ENCODE measurements at places on chromosomes 7 and 10. TPM values are rescaled to one million over a fixed set of nuclear protein-coding genes. Genes with fewer than 3 reads are reported as not detected.

The CALML3 gene
- polyA plus RNA-seq: not detected

The WDR86 gene
- polyA plus RNA-seq: 0.75 TPM

The DPP6 gene
- polyA plus RNA-seq: not detected

The UFSP1 gene
- not detected for polyA plus RNA-seq

The PPP1R9A gene
- 0.92 TPM for polyA plus RNA-seq

The PARD3 gene
- polyA plus RNA-seq: 0.72 TPM

The CTAGE4 gene
- not detected for polyA plus RNA-seq

The ANKRD1 gene
- polyA plus RNA-seq: not detected

The NUP205 gene
- 7.3 TPM for polyA plus RNA-seq

The NPTX2 gene
- not detected for polyA plus RNA-seq

DNA sequence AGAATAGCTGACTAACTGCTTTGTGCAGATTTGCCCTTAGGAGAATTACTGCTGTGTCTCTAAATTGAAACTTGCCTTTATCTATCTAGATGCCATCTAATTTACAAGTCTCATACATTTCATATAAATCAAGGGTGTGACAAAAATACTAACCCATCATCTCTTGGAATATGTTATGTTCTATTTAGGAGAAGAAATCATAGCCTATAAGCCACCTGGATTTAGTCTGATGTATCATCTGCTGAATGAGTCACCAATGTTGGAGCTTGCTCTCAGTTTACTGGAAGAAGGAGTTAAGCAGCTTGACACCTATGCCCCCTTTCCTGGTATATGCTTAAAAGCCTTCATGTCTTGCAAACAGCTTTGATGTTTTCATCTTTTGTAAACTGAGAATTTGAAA, 43.5 kb downstream of the NUP205 start:
- no peak for DNase-seq

DNA sequence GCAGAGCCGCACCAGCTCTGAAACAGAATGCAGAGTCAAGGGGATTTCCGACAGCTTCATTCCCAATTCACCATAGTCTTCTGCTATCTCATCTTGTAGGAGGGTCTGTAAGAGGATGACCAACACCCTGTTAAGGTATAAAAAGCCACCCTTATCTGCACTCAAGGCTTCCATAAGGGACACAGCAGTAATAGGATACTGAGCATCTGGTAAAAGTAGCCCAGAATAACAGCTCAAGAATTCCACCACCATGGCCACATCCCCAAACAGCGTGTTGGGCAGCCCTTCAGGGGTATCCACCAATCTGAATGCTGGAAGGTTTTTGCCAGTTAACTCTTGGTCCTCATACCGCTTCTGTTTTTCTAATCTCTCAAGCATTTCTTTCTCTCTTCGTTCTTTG, 43.8 kb downstream of the FZD9 start:
- DNase-seq: no peak

DNA sequence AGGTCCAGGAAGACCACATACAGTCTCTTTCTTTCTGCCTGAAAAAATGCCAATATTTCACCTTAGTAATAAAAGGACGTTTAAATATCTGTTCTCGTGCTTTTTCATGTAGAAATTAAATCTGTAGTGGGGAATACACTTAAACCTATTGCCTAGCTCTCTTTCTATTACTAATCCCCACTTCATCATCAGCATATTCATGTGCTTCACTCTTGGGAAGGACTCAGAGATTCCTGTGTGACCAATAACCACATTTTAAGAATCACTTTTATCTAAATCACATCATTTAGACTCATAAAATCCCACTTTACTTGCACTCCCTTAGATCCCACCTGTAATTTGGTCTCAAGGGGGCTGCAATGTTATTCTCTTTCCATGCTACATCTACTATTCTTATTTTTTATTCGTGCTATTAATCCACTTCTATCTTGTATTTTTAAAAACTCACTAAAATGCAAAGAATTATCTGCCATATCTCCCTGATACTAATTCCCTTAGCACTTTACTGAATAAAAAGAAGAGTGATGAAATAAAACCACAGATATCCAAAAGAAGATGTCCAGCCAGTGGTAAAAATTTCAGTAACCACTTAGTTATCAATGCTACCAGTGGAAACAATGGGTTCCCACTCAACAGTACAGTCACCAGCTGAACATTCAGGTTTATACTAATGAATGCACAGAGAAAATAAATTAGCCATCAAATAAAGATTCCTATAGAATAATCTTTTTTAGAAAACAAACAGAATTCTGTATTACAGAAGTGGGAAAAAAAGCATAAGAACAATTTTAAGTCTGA, 102.1 kb downstream of the PPP1R17 start:
- no peak for DNase-seq

- DNase-seq: no peak
Observed at GRCh38 chr10:80133206-80133605, 676 bp downstream of the PLAC9 start.

DNA sequence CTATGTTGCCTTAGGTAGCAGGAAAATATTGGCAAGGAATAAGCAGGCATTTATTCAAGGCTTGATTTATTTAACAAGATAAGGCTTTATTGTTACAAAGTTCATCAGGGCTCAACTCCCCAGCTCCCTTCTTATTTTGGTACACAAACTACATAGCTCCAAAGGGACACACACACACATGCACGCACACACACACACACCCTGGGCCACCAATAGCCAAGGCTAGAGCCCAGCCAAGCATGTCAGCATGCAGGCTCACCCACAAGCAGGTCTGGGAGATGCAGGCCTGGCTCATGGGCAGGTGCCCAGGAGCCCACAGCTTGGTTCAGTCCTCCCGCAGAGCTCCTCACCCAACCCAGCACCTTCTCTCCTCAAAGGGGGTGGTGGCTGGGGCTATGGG, 23.4 kb downstream of the LEP start:
- DNase-seq: no peak

DNA sequence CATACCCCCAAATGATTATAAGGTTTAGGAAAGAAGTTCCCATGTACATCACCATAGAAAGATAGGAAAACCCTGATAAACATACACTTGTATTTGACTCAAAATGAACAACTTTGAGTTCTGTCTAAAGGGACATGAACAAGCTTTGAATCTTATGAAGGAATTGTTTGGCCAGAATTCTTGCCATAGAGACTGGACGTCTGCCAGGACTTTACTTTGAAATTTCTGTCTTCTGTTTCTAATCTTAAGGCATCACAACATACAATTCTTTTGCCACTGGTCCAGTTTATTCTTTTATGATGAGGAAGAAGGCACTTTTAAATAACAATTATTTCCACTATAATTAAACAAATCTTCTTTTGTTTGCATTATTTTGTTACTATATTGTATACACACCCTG, 26.2 kb upstream of the CYP26C1 start:
- no peak for DNase-seq

DNA sequence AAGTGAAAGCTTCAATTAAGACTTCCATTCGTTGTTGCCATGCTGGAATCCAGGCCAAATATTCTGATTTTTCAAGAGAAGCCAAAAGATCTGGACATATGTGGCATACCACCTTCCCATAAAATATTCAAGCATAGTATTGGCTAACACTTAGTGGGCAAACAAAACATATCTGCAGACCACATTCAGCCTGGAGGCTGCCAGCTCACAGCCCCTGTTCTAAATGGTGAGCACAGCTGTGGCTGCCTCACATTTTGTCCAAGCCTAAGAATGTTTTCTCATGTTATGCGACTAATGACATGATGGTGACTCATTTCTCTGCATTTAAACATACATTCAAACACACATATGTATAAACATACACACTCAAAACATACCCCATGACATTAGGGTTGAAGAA, 10.6 kb upstream of the CALU start:
- no peak for DNase-seq

DNA sequence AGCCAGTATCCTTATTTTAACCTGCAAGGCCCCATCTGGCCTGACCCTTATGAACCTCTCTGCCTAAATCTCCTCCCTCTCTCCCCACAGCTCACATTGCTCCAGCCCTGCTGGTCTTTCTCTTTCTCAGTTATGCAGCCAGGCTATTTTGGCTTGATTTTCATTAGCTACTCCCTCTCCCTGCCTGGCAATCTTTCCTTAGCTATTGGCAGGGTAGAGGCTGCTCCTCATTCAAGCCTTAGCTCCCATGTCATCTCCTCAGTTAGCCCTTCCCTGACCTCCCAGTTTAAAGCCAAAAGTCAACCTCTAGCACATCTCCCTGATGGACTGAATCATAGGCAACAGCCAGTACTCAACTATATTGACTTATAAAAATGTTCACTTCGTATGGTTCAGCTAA, 214.4 kb upstream of the CELF2 start:
- no peak for DNase-seq

DNA sequence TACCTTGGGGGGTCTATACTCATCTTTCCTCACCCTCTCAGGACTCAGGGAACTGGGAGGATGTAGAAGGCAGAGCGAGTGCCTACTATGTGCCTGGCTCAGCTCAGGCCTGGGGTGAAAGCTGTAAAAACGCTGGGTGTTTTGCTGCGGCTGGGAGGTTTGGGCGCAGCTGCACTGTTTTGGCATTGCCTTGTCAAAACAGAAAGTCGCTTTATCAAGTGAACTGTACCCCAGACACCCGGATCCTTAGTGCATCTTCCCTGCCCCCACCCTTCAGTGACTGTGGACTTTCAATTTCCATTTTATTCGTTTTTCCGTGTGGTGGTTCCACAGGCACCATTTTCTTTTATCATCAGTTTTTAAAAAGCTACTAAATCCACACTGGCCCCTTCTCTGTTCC, 86.7 kb upstream of the ZNF716 start:
- no peak for DNase-seq

- DNase-seq: no peak
Observed at GRCh38 chr7:104124893-104125477, 82.8 kb downstream of the ORC5 start.

DNA sequence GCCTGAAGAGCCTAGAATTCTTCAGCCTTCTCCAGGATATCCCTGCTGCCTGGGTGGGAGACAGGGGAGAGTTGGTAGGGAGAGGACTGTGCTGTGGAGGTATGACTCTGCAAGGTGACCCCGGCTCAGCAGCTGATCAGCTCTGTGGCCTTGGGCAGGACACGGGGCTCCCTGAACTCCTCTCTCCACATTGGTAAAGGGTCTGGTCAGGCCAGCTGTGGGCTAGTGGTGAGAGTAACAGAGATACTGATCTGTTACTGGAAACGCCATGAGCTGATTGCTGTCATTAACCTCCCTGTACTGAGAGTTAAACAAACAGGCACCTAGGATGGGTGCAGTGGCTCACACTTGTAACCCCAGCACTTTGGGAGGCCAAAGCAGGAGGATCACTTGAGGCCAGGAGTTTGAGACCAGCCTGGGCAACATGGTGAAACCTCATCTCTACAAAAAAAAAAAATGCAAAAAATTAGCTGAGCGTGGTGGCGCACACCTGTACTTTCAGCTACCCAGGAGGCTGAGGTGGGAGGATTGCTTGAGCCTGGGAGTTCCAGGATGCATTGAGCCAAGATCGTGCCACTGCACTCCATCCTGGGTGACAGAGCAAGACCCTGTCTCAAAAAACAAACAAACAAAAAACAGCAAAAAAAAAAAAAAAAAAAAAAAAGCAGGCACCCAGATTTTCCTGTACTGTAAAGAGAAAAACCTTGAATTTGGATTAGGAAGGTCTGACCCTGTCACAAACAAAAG, 151.5 kb downstream of the CUX1 start:
- no peak for DNase-seq

DNA sequence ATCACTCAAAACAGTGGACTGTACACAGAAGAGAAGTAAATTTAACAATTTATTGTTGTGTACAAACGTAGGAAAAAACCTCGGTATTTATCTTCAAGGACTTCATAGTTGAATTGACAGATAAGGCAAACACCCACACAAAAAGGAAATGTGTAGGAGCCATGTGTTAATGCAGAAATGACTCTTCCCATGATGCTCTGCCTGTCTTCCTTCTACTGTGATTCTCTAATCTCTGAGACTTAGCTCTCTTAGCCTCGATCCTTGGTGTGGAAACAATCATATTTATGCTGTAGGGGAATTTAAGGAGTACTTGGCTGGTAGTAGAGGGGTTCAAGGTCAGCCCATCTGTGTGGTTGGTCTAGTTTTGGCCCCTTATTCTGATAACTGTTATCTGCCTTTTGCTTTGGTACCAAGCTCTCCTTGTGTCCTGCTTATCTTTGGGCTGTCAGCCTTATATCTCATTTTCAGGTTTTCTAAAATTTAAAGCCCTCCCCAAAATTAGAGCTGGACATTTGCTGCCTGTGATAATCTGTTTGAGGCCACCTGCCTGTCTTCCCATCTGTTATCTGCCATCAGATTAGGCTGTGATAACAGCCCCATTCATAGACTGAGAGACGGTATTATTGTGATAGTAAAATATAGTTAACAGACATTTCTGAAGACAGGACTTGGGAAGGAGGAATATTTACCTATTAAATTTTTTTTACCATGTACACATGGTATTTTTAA, 81.7 kb downstream of the GPR85 start:
- no peak for DNase-seq

- DNase-seq: no peak
Observed at GRCh38 chr7:44286618-44287487, 38.5 kb downstream of the CAMK2B start.

GRCh38 chr7:151459726-151460473, 20.0 kb upstream of the CRYGN start:
- DNase-seq: no peak

DNA sequence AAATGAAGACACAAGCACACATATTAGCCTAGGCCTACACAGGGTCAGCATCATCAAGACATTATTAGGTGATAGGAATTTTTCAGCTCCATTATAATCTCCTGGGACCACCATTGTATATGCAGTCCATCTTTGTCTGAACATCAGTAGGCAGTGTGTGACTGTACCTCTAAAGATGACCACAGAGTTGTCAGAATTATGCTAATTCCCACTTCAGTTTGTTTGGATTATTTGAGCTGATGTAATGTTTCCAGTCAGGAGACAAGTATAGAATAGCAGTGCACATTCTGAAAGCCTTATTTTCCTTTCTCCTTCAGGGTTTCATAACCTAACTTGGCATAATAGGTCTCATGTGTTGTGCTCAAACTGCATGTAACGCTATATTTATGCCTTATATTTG, 306.4 kb downstream of the NXPH1 start:
- no peak for DNase-seq

GRCh38 chr7:51318001-51318400, 1.4 kb upstream of the COBL start:
- no peak for DNase-seq

DNA sequence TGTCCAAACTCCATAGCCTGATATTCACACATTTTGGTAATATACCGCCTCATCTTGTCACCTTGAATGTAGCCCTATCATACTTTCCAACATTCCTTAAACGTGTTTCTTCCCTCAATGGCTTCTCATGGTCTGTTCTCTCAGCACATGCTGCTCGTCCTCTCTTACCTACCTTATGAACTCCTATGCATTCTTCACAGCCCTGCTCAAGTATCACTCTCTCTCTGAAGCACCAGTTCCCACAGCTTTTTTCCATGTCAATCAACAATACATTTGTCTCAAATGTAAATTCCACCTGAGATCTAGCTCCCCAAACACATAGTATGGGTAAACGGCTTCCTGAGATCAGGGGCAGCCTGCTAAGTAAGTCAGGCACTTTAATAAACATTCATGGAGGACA, 85.2 kb upstream of the ZMIZ1 start:
- DNase-seq: no peak

- DNase-seq: no peak
Observed at GRCh38 chr7:101921061-101921460, 103.6 kb downstream of the CUX1 start.

GRCh38 chr10:97939446-97939990, 89.9 kb downstream of the GOLGA7B start:
- no peak for DNase-seq

GRCh38 chr10:61580608-61581007, 82.1 kb upstream of the CABCOCO1 start:
- DNase-seq: no peak

- DNase-seq: no peak
Observed at GRCh38 chr7:28533731-28534531, 121.6 kb downstream of the CREB5 start.

Measured in immature natural killer cell (primary cell).